ENCODE measurements at places on chromosomes 16 and 17.
A peak's percentile ranks its signal among the peaks of the same experiment; 100 is the strongest.

- peak; percentile 46 for DNase-seq
Observed at GRCh38 chr17:11144358-11145233, 96.4 kb upstream of the SHISA6 start.

DNA sequence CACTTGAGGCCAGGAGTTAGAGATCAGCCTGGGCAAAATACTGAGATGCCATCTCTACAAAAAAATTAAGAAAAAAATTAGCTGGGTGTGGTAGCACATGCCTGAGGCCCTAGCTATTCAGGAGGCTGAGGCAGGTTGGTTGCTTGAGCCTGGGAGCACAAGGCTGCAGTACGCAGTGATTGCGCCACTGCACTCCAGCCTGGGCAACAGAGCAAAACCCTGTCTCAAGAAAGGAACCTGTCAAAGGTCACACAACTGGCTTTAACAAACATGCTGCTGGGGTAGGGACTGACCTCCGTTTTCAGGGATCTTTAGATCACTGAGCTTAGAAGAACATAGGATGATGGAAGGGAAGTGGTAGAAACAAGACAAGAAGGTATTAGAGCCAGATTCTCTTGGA is 95.0 kb downstream of the IRX3 start:
- no peak for DNase-seq

GRCh38 chr16:8243981-8244380 is 346.3 kb downstream of the TMEM114 start:
- no peak for DNase-seq

- no peak for DNase-seq
Observed at GRCh38 chr17:80025140-80025539, 10.5 kb downstream of the TBC1D16 start.

DNA sequence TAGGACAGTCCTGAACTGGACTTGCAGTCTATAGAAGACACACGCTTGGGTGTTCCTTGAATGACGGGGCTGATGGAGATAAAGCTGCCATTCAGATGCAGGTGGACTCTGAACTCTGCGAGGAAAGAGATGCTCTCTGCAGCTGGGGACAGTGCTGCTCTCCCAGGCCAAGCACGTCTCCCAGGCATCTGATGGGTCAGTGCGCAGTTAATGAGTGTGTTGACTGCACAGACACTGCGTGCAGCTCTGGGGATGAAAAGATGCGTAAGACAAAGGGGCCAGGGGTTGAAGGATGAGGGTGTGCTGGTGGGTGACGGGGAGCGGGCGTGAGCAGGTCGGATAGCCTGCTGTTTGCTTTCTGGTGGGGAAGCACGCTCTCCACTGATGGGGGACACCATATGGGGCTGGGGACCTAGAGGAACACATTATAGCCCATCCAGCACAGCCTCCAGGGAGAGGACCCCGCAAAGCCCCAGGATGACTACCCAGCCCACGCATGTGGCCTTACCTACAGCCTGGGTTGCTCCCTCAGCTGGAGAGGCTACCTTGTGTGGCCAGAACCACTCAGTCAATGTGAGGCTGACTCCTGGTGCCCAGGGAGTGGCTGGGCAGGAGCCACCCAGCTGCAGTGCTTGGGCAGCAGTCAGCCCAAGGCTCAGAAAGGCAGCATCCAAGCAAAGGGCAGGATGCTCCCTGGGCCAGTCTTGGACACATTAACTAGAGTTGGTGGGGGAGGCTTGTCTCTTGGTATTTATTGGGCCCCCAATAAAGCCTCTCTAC is 246.3 kb downstream of the RBFOX3 start:
- DNase-seq = no peak

- DNase-seq = no peak
Observed at GRCh38 chr16:49277386-49277742, 4.3 kb downstream of the CBLN1 start.

- DNase-seq = no peak
Observed at GRCh38 chr17:14297161-14297851, 3.6 kb upstream of the HS3ST3B1 start.

- DNase-seq = no peak
Observed at GRCh38 chr17:81607431-81607830, 29.5 kb downstream of the NPLOC4 start.

GRCh38 chr17:66567234-66568170 is 265.1 kb downstream of the PRKCA start:
- DNase-seq = peak; percentile 83

DNA sequence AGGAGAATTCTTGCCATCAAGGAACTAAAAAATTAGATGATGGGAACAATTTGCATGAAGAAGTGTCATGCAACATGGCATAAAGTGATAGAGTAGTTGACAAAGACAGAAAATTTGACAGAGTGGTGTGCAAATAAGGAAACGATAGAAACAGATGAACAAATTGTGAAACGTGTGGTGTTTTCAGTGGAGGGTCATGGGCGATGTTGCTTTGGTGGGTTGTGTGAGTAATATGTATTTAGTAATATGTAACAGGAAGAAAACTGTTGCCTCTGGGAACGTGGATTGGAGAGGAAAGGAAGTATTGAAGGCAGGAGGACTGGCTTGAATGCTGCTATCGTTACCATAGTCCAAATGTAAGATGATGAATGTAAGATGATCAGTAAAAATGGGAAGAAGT is 3.6 kb downstream of the COX10 start:
- no peak for DNase-seq

- no peak for DNase-seq
Observed at GRCh38 chr17:6245301-6246177, 175.4 kb downstream of the WSCD1 start.

GRCh38 chr17:63881935-63882601 is at the start of gene GH2:
Gene GH2 (minus strand): TSS chr17:63881944. CDS start chr17:63881801, 143 bp downstream.
- DNase-seq = peak; percentile 54

DNA sequence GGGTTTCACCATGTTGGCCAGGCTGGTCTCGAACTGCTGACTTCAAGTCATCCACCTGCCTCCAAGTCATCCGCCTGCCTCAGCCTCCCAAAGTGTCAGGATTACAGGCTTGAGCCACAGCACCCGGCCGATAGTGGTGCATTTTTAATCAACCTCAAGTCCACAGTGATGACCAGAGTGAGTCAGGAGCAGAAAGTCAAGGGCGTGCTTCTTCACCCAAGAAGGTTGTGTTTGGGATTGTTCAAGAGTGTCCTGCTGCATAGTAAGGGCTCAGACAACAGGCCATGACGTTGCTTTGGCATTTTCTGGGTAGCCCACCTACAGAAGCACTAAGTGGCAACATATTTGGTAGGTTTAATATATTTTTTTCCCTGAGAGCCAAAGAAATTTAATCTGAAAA is 108.3 kb upstream of the FAM20A start:
- no peak for DNase-seq

DNA sequence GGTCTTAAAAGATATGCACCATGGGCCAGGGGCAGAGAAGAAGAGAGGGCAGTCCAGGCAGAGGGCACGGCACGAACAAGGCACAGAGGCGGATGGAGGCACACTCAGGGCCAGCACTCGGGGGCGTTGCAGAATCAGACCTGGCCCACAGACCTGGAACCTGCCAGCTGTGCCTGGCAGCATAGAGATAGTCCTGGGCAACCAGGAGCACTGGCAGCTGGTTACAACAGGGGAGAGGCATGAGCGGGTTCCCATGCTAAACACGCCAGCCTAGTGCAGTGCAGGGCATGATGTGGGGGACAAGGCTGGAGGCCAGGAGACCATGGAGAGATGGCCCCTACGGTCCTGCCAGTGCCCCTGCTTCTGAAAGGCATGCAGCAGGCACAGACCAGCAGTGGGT is 56.9 kb upstream of the RBFOX3 start:
- DNase-seq = no peak

GRCh38 chr17:10888858-10889257 is 51.0 kb upstream of the PIRT start:
- DNase-seq = no peak

DNA sequence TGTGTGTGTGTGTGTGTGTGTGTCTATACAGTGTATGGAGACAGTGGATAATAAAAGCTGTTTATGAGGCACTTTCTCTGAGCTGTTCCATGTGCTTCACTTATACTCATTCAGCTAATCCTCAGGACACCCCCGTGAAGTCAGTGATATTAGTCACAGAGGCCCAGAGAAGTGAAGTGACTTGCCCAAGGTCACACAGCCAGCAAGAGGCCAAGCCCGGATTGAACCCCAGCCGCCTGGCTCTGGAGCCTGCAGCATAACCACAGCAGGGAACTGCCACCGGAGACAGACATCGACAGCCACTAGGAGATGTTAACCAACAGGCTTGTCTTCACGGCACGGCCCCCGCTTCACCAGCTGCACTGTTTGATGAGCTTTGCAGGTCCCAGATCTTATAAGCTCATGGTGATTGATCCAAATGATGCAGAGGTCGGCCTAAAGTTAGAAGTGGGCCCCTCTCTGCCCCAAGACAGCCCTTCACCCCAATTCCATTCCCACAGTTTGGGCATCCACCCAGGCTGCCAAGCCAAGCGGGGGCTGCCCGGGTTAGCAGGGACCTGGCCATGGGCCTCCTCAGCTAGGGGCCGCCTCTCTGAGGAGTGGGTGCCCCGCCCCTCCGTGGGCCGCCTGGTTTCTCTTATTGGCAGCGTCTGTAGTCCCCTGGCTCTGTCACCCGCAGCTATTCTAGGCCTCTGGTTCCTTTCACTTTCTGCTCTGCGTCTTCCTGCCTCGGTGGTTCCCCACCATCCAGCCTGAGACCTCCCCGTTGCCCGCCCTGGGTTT is 30.9 kb downstream of the SOCS1 start:
- DNase-seq = no peak

DNA sequence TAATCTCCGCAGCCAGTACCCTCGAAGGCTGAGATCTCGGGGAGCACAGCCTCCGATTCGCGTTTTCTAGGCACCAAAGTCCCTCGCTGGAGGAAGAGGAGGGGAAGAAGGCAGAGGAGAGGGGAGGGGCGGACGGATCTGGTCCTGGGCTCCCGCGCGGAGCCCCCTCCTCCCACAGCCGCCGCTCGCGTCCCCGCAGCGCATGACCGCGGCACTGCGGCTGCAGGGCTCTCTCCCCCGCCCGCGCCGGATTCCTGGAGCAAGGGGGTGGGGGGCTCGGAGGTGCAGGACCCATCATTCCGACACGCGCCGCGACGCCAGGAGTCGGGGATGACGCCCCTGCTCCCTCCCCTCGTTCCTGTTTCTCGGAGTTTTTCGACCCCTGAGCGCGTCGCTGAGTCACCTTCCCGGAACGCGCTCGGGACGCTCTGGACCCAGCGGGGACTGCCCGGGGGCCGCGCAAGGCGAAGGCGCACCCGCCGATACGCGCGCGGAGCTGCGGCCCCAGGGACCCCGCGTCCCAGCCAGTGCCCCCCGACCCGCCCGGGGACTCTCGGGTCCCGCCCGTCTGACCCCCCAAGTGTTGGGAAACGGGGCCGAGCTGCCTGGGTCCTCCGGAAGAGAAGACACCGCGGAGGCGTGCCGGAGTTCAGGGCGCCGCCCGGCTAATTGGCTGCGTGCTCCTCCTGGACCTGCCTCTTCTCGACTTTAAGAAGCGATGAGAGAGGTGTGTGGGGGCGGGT is 1.4 kb upstream of the SPHK1 start:
- DNase-seq = peak; percentile 71

DNA sequence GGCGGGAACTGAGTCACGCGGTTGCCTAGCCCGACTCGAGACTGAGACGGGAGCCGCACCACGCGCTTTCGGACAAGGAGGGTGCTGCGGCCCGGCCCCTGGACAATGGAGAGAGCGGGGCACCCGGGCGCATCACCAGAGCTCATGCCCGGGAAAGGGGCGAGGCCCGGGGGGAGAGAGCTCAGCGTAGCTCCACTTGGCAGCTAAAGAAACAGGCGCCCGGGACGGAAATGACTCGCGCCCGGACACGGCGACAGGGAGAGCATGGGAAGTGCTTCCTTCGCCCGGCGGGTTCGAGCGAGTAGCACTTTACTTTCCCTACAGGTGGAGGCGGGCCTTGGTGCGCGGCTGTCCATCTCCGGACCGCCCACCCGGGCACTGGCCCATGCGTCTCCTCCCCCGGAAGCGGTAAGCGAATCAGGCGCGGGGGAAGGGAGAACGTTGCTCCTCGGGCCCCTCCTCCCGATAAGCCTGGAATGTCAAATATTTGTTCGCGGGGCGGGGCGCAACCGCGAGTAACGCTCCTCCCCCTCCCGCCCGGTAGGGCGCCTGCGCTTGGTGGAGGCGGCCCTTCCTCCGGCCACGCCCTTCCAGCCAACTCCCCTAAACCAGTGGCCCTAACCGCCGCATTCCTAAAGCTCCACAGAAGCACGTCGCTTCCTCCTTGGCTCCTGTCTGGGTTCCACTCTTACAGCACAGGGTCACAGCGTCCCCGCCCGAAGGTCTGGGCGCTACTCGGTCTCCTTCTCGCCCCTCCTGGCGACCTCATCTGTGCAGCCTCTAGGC is 1.5 kb upstream of the ESRP2 start:
- peak; percentile 98 for DNase-seq

DNA sequence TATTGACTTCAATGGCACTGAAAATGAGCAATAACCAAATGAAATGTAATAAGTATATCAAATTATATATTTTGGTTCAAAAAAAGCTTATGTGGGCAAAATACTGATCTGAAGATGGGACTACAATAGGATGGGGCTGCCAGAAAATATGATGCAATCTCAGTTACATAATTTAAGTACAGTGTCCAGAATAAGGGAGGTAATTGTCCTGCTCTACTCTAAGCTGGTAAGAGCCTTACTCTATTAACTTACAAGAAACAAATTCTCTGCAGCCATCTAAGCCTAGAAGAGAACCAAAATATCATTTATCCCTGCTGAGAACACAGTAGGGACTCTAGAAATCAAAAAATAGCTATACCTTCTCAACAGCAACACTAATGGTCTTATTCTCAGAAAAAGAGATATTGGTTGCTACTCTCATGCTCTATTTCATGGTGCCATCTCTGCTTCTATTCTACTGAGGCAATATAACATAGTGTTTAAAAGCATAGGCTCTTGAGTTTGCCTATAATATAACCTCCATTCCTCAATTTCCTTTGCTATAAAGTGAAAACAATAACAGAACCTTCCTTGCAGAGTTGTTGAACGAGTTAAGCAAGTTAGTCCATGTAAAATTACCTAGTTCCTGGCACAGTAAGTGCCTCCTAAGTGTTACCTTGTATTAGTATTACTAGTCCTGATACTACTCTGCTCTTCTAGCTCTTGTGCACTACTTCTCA is 19.9 kb downstream of the NQO1 start:
- DNase-seq = peak; percentile 53

DNA sequence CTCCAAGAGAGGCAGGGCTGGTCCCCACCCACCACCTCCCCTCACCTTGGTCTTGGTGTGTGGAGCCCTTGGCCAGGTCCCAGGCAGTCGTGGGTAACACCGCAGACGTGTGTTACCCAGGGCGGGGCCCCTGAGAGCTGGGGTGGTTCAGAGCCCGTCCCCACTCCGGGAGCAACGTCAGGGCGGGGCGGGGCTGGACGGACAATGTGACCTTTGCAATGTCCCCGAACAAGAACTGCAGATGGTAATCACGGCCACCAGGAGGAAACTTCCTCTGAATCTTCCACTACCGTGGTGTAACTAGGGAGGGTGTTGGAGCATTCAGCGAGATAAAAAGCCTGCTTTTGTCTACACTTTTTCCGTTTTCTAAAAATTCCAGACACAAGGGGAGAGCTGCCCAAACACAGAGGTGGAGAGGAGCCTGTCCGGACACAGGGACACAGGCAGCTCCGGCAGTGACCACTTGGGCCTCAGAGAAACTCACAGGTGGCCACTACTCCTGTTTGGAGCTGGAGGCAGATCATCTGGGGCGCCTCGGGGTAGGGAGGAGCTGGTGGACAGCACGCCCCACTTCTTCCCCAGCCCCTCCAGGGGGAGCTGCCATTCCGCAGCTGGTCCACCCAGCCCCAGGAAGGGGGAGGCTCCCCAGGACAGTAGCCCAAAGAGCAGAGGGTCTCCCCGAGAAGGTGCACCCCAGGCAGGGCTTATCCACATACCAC is 14.2 kb upstream of the SLC38A10 start:
- DNase-seq = peak; percentile 74

All from MCF 10A (cell line).